Renal cortex interstitium (tissue), 15 donors: ENCODE measurements at places on chromosomes 5 and 9. TPM values are rescaled to one million over a fixed set of nuclear protein-coding genes. Genes with fewer than 3 reads are reported as not detected.
A peak's percentile ranks its signal among the peaks of the same experiment; 100 is the strongest.

DNA sequence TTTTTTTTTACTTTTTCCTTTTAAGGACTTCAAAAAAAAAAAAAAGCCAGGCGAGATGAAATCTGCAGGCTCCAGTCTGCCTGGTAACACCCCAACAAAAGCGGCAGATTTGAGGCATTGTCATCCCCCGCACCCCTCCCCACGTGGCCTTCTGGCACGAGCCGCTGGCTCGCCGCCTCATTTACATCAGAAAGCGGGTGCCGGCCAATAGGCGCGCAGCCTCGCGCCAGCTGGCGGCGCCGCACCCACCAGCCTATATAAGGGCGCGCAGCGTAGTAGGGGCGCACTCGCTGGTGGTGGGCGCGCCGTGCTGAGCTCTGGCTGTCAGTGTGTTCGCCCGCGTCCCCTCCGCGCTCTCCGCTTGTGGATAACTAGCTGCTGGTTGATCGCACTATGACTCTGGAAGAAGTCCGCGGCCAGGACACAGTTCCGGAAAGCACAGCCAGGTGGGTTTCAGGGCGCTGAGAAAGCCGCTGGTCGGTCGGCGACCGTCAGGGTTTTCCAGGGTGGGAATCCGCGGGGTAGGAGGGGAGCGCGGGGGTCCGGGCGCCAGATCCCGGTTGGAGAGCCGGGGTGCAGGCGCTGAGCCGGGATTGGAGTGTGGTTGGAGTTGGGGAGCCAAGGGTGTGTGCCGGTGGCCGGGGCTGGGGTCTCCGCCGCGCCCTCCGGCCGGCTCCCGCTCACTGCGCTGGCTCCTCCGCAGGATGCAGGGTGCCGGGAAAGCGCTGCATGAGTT is at the start of gene GADD45G:
Gene GADD45G (plus strand): TSS at position 284 of the 736 bp plus-strand sequence. CDS start 110 bp downstream, at position 394.
- DNase-seq, result peak; percentile 62

- no peak for DNase-seq
Observed at GRCh38 chr9:94085062-94085639, 887 bp downstream of the PTPDC1 start.

DNA sequence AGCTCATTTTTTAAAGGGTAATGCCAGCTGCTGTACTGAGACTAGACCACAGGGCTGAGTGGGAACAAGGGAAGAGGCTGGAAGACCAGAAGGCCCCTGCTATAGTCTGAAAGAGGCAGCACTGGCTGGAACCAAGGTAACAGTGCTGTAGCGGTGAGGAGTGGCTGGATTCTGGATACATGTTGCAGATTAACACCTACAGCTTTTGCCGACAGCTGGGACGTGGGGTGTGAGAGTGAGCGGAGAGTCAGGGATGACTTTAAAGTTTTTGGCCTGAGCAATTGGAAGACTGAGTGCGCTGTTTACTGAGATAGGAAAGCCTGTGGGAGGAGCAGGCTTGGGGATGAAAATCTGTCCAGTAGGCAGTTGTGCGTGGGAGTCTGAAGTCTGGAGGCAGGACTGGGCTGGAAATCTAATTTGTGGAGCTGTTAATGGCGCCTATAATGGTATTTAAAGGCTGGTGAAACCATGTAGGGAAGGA is 26.5 kb downstream of the AQP7 start:
- no peak for DNase-seq

DNA sequence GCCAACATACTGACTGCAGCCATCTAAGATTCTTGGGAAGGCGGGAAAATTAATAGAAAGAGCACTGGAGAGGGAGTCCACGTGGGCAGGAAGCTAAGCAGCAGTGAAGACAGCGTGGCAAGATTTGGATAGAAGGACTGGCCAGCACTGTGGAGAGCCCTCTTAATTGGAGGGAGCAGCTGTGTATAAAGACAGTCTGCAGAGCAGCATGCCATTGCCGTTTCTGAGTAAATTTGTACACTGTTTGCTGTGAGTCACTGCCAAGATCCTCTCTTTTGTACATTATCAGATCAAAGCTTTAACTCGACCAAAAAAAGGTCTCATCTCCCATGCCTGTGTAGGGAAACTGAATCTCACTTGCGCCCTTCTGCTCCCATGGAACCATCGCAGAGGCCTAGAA is 45.3 kb downstream of the INSYN2B start:
- DNase-seq, result no peak

DNA sequence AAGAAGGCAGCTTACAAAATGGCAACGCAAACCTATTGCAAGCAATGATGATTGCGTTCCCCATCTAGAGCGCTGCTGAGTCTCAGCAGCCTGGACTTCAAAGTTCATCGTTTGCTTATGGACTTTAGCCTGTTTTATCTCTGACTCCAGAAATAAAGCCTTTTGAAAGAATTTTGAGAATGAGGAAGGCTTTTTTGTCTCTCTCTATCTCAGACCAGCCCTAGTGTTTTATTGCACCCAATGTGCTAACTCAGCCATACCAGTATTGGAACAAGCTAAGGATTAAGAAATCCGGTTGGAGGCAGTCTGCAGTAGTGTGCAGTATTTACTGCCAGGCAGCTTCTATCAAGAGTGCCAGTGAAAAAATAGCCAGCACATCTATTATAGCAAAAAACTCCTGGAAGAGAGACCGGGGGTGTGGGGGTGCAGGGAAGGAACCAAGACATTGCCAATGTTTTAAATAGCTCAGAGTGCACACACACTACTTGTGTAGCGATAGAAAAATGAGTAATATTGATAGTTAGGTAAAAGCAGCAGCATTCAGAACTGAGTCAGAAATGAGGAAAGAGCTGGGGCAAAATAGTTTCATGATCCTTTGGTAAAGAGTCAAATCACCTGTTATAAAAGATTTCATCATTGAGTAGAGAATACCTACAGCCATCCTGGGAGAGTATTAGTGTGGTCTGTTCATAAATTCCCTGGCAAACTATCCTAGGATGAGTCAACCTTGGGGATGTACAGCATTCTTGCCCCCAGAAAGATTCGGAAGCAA is 219.0 kb downstream of the ZNF608 start:
- no peak for DNase-seq

DNA sequence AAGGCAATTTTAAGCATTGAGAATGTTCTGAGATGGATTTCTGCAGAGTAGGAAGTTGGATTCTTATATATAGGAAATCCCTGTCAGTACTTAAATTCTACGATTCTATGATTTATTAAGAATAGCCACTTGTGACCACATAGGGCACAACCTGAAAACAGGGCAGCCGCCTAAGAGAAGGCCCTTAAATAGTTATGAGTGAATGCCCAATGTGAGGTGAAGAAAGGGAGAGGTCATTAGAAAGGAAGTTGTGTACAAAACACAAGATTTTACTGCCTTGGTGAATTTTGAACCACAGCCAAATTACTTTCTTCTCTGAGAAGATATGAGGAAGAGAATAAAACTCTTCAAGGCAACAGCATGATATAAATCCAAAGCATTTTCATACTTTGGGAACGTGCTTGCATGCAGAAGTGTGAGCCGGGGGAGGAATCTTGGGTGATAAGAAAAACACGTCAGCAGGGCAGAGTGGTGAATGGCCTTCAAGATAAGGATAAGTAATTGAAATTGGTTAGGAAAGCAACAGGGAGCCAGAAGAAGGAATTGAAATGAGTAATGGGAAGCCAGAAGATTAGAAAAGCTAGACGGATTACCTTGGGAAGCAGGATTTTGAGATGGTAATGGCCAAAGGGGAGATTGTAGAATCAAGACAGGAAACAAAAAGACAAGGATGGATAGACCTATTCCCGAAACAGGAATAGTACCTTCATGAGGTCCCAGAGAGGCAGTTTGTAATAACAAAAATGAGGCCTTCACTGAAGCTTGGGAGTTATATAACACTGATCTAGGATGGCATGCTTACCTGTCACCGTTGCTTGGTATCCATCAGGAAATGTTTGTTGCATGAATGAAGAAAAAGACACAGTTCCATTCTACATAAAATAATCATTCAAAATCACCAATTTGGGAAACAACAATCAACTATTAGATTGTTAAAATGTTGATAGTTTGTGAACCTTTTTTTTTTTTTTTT is 244.3 kb downstream of the PDE4D start:
- no peak for DNase-seq

The CKMT2 gene
- polyA plus RNA-seq, result 10.5 TPM

The GMCL2 gene
- polyA plus RNA-seq, result 0.11 TPM

GRCh38 chr9:33964086-33964768 is 84.5 kb downstream of the UBAP2 start:
- DNase-seq, result no peak

DNA sequence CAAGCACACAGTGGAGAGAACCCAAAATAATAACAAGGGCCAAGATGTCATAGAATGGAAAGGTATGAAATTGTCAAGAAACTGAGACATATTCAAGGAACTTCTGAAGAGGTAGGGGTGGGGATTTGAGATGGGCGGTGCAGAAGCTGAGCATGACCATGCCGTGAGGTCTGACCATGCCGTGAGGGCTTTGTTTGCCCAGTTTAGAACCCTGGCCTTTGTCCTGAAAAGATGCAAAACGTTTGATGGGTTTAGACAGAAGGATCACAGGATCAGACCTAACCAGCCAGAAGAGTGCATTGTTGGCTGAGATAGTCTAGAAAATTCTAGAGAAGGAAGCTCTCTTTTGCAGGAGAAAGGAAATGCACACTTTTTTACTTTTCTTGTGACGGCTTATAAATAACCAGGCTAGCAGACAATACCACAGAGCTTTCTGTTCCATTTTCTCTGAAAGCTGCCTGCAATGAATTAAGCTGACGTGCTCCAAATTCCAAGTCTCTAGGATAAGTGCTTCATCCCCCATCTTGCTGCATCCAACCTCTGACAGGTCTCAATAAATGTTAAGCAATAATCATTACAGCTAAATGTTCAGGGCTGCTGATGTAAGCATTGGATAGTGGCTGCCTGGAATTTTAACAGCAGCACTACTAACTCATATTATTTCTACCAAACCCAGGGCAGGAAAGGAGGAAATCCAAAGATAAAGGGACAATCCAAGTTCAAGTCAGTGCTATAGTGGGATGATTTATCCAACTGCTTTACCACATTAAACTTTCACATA is 110.9 kb upstream of the IL6ST start:
- no peak for DNase-seq
